Suprapubic skin (tissue), 4 donors: ENCODE measurements at places on chromosomes 11 and 22.
A peak's percentile ranks its signal among the peaks of the same experiment; 100 is the strongest.

DNA sequence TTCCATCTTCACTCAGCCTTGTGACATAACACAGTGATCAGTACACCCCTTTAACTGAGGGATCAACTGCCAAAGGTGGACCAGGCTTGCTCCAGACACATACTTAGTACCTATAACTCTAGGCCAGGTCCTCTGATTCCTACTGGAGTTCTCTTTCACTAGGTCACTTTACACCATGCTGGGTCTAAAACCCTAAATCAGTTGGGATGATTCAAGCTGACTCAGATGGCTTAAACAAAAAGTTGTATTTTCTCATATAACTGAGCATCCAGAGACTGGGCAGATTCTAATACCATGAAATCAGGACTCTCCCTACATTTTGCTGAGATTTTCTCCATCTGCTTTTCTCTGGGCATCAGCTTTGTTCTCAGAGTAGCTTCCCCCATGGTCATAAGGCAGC lies 26.0 kb upstream of the FLI1 start:
- no peak for DNase-seq

DNA sequence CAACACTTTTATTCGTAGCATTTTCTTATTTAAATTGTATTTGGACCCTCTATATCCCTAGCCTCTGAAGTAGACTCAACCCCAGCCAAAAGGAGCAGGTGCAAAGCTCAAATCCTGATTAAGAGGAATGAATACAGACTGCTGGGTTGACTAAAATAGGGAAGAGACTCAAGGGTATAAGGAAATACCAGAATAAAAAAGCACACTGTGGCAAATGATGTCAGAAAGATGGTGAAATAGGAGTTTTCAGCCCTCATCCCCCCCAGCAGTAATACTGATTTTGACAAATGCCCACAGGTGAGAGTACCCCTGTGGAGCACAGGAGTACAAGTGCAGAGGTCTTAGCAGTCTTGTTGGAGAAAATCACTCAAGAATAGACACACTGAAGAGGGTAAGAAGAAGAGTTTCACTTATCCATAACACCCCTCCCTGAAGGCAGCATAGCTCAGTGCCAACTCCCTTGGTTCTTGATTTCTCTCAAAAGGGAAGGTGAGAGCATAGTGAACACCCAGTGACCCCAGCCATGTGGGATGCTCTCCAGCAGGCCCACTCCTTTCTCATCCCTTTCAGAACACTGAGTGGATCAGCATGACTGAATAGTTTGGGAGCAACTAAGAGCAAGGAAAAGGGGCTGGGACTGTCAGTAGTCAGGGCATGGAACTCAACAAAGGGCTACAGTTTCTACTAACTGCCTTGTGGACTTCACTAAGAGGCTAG lies 71.7 kb downstream of the TBC1D22A start:
- no peak for DNase-seq

- no peak for DNase-seq
These were observed 162.7 kb downstream of the HIPK3 start for GRCh38 chr11:33419924-33420323.

GRCh38 chr11:82216927-82217570 lies 516.6 kb downstream of the FAM181B start:
- DNase-seq = no peak

DNA sequence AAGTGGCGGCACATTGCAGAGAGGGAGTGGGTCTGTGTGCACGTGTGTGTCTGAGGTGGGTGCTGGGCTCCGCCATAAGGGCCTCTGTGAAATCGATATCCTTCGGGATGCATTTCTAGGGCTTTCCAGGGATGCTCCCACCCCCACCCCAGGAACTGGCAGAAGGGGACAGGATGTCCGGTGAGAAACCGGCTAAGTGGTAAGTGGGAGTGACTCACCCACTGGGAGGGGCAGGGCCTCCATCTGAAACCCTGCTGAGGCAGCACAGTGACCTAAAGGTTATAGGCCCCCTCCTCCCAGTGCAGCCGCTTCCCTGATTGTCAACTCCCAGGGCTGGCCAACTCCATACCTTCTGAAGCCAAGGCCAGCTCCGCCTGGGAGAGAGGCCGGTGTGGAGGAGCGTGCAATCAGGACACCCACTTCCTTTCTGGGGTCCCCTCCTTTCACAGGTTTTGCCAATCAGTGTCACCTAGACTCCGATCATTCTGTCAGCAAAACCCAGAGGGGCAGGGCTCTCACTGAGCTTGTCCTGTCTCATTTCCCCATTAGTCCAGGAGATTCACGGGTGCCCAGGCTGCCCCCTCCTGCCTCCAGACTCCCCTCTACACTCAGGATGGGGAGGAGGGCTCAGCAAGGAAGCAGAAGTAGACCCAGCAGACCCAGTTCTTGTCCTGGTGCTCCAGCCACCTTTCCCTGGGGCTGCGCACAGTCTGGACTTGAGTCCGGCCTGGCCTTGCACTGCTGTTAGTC lies 44.5 kb downstream of the NECTIN1 start:
- DNase-seq = no peak

GRCh38 chr22:41876675-41877074 lies 38.2 kb downstream of the SHISA8 start:
- DNase-seq = no peak

DNA sequence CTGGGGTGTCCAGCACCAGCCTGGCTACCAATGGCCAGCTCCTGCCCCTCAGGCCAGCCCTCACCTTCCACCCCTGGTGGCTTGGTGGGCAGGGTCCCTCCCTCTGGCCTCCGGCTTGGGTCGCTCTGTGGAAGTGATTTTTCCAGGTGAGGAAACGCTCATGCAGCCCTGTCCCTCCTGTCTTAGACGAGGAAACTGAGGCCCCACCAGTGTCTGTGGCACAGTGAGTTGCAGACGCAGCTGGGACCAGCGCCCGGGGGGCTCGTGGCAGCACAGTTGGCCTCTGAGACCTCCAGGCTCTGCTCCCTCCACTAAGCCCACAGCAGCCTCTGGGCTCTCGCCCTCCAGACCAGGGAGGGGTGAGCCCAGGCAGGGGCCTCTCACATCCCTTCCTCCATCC lies 6.2 kb downstream of the B3GAT1 start:
- no peak for DNase-seq

DNA sequence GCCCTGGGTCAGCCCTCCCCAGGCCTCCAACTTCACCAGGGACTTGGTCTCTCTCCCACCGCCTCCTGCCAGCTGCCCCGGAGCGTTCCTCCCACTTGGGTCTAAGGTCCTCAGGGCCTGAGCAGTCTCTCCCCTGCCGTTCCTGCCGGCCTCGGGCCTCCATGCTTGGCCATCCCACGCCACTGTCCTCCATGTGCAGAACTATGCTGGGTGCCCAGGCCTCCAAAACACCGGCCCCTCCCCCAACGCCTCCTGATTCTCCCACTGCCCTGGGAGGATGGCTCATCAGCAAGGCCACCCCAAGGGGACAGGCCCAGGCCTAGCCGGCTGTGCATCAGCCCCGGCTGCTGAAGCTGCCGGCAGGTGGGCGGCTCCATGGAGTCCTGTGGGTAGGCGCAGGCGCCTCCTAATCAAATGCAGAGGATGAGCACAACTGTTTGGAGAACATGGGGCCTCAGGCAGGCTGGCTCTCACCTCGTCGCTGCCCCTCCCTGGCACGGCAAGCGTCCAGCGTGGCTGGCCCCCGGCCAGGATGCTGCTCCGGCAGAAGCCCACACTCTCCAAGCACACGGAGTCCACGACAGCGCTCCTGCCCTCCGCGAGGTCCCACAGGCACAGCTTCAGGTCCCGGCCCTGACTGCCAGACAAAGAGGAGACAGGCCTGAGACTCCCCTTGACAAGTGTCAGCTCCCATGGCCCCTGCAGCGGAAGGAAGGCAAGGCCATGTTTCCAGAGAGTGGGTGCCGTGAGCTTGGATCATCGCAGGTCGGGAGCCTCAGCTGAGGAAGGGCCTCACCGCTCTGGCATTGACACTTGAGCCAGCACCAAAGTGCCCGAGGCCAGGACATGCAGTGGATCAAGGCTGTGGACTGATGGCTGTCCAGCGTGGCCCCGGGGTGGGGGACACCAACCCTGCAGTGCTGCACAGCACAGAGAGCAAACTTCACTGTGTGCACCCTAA lies 42.6 kb downstream of the GNB1L start:
- peak; percentile 77 for DNase-seq

DNA sequence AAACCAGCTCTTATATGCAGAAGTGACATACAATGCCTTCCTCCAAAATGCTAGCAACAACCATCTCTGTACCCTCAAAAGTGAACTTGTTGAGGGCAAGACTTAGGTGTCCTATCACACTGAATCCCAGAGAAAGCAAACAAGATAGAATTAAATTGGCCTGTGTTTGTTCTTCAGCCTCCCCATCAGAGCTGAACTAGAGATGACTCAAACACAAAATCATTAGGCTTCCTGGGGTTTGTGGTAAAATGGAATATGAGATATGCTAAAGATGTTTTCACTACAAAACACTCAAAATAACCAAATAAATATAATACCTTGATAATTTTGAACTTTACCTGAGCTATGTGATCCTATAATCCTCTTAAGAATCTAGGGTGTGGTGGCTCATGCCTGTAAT lies 31.6 kb downstream of the ZNF214 start:
- no peak for DNase-seq

GRCh38 chr22:33652615-33653014 lies 267.7 kb downstream of the LARGE1 start:
- DNase-seq = no peak

DNA sequence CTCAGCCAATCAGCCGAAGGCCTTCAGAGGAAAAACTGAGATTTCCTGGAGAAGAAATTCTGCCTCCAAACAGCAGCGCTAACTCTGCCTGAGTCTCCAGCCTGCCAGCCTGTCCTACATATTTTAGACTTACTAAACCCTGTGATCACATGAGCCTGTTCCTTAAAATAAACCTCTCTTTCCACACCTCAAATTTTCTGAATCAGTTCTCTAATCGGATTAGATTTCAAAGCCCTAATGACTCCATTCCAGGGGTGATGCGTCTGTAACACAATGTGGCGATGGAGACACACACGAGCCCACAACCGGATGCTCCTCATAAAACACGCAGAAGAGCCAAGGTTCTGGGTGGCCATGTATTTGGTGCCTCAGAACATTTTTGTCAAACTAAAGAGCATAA lies 1371.2 kb downstream of the BRD1 start:
- no peak for DNase-seq

DNA sequence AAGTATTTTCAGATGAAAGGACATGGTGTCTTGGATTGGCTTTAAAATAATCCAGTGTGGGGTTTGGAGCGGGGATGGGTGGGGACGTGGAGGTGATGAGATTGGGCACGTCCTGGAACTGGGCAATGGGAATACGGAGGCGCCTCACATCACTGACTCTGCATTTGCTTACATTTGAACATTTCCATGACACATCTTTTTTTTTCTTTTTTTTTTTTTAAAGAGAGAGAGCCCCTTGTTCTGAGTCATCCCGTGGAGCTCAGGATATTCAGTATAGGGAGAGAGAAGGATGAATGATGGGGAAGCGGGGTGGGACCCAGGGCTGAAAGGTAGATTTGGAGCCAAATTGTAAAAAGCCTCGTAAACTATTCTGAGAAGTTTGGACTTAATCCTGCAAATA lies 142.7 kb downstream of the FBXO7 start:
- no peak for DNase-seq

- no peak for DNase-seq
These were observed 9.9 kb downstream of the GVQW3 start for GRCh38 chr11:76391021-76391420.
